Right hindlimb (tissue), 1 donor: ENCODE measurements at places on chromosomes 1 and 21.
A peak's percentile ranks its signal among the peaks of the same experiment; 100 is the strongest.

DNA sequence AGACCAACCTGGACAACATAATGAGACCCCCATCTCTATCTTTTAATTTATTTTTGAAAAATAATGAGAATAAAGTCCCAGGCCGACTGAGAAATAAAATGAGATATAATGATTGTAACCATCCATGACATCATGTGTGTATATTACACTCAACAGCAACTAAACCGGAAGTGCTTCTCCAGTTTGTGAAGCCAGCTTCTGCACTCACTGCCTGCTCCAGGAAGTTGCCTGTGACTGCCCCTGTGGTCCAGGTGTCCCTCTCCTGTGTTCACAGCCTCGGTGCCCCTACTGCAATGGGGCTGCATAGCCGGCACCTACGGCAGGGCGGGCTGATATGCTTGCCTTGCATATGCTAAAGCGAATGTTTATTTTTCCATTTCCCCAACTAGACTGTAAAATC lies 68.3 kb downstream of the SSBP3 start:
- no peak for DNase-seq

DNA sequence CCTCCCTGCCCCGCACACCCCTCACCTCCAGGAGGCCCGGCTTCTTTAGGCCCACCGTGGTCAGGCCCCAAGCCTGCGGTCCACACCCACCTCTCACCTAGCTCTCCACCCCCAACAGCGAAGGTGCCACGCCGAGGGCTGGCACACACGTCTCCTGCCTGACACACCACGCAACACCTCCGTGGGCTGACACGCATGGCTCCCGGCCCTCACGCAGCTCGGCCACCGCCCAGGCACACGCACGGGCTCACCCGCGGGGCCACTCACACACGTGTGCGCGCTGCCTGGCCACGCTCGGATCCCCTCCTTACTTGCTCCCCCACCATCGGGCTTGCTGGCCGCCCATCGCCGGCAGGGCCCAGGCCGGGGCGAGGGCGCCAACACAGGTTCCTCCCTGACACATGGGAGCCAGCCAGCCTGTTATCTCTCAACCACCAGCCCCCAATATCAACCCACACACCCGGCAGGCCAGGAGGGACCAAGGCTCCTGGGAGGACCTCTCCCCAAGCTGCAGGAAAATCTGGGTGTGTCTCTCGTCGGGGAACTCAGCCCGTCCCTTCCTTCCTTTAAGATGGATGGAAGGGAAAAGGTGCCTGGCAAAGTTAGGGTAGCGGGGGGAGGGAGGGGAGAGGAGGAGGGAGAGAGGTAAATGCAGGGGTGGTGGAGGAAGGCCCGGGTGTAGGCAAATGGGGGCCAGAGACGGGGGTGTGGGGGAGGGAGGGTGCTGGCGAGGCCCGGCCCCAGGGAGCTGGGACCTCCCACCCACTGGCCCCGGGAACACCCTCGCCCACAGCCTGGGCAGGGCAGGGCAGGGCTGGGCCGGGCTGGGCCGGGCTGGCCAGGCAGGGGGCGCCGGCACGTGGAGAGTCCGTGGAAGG lies 546 bp downstream of the ELOVL1 start:
- peak; percentile 37 for DNase-seq

DNA sequence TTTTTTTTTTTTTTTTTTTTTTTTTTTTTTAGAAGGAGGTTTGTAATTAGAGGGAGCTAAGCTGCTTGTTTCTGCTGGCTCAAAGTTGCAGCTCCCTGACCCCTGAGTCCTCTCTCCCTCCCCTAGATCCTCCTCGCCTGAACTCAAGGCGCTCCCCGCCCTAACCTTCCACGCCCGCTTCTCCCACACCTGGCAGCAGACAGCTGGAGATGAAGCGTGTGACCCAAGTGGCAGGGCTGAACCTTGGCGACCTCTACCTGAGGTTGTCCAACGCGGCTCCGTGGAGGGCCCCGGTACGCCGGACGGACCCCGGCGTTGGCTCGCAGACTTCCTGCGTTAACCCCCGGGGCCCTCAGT lies 795 bp downstream of the NGF start:
- peak; percentile 34 for DNase-seq

DNA sequence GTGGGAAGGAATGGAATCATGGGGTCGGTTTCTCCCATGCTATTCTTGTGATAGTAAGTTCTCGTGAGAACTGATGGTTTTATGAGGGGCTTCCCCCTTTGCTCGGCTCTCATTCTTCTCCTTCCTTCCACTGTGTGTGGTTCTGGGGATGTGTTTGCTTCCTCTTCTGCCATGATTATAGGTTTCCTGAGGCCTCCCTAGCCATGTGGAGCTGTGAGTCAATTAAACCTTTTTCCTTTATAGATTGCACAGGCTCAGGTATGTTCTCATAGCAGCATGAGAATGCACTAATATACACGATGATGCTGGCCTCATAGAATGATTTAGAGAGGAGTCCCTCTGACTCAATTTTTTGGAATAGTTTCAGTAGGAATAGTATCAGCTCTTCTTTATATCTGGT lies 195.4 kb upstream of the IVNS1ABP start:
- no peak for DNase-seq

DNA sequence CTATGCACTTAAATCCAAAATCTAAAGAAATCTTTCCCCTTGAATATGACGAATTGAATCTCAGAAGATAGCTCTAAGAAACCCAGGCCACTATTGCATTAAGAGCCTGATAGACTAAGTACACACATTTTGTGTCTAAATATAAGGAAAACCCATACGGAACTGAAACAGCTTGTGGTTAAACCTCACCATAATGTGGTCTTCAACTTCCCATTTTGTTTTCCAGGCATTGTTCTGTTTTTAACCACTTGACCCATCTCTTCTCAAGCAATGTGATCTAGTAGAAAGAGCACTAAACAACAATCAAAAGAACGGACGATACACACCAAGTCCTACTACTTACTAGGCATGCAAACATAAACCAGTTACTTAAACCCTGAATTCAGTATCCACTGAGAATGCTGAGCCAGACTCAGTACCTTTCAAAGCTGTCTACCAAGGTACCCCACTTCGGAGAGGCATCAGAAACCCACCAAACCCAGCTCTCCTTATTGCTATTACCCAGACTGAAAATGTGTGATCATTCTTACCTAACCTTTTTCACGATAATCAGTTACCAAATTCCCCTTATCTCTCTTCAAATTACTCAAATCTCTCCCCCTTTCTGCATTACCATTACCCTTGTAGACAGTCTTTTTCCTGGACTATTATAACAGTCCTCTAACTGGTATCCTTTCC lies 12.8 kb downstream of the OTUD7B start:
- DNase-seq, result no peak

GRCh38 chr1:41319106-41319755 lies 42.0 kb upstream of the FOXO6 start:
- DNase-seq, result no peak

- no peak for DNase-seq
These were observed 29.9 kb downstream of the PIK3C2B start for GRCh38 chr1:204464701-204465100.

DNA sequence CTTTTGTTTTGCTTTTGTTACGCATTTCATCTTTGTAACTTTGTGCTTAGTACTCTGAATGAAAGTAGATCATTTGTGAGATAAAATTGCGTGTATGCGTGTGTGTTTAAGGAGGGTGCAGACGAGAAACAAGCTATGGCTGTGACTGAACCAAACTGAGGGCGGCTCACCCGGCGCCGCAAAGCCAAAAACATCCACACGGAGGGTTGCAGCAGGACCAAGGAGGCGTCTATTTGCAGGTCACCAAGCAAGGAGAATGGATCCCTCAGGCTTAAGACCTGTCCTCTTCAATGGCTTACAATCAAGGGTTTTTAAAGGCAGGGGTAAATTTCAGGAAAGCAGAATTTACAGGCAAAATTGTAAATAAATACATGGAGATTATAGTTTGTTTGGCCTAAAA lies 12.8 kb downstream of the GCSAML start:
- DNase-seq, result no peak

DNA sequence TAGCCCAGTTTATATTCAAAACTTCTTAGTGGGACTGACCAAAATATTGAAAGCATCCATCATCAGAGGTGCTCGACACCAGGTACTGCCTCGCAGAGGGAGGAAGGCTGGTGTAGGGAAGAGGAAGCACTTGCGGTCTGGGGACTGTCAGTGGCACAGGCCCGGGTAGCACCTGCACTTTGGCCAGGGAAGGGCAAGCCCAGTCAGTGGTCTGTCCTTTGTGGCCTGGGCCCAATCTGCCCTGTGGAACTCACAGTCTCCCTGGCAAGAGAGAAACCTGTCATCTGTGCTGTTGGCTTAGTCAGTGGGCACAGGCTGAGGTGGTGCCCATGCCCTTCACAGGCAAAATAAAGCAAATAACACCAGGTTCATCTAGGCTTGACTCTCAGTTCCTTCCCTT lies 77.4 kb downstream of the SYT6 start:
- no peak for DNase-seq

DNA sequence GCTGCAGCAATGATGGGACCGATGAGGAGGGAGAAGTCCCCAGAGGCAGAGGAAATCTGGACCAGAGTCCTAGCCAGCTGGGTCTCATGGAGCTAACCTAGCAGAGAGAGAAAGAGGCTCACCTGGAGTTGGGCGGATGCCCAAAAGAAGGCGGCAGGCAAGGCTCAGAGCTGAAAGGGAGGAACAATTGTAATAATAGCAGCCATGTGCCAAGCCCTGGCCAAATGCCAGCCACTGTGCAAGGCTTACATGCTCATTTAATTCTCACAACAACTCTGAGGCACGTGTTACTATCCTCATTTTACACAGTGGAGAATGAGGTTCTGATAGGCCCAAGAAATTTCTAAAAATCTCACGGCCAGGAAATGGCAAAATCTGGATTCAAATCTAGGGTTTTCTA lies 50.0 kb upstream of the ZNF648 start:
- DNase-seq, result no peak

- no peak for DNase-seq
These were observed 2.6 kb downstream of the PDE4B start for GRCh38 chr1:65795311-65795710.

GRCh38 chr21:31335957-31336738 lies 7.9 kb downstream of the TIAM1 start:
- peak; percentile 58 for DNase-seq

- DNase-seq, result no peak
These were observed 48.8 kb downstream of the XPR1 start for GRCh38 chr1:180680558-180681144.

- DNase-seq, result no peak
These were observed 23.5 kb upstream of the LBR start for GRCh38 chr1:225451340-225451739.

DNA sequence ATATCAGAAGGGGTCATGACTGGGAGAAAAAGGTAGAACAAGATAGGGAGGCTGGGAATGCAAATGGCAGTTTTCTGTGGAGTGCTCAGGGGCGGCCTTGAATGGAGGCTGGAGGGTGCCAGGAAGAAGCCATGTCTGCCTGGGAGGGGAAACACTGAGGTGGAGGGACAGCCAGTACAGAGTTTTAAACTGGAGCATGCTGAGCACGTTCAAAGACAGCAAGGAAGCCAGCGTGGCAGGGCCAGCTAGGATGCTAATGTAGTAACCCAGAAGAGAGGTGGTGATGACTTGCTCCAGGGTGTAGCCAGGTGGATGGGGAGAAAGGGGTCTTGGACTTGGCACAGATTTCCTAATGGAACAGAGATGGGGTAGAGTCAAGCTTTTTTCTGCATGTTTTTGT lies 445.8 kb upstream of the VAMP3 start:
- DNase-seq, result no peak

- no peak for DNase-seq
These were observed 9.9 kb downstream of the CD160 start for GRCh38 chr1:145729196-145729595.

- no peak for DNase-seq
These were observed 11.8 kb upstream of the SRM start for GRCh38 chr1:11071463-11072215.
